ENCODE measurements at places on chromosomes 6 and 20. TPM values are rescaled to one million over a fixed set of nuclear protein-coding genes. Genes with fewer than 3 reads are reported as not detected.
A peak's percentile ranks its signal among the peaks of the same experiment; 100 is the strongest.

GRCh38 chr20:45183084-45183483 is 8.4 kb downstream of the PI3 start:
- H3K27ac ChIP-seq: no peak overlapping the region
- H3K4me3 ChIP-seq: no peak overlapping the region
- H3K27me3 ChIP-seq: no peaks in the 10 kb centered on the region
- no peaks in the 10 kb centered on the region for H3K36me3 ChIP-seq

- DNase-seq: no peak
- no peaks in the 10 kb centered on the region for H3K27me3 ChIP-seq
- peak overlapping the region; percentile 23 for H3K27ac ChIP-seq
Observed at GRCh38 chr20:54126806-54127655, 46.8 kb downstream of the CYP24A1 start.

- peaks cover 55% of the 10 kb centered on the region for H3K4me1 ChIP-seq
- no peaks in the 10 kb centered on the region for H3K36me3 ChIP-seq
- peak overlapping the region; percentile 90 for H3K4me3 ChIP-seq
- peak overlapping the region; percentile 98 for H3K27ac ChIP-seq
Observed at GRCh38 chr6:157020881-157021343, 243.7 kb downstream of the ARID1B start.

DNA sequence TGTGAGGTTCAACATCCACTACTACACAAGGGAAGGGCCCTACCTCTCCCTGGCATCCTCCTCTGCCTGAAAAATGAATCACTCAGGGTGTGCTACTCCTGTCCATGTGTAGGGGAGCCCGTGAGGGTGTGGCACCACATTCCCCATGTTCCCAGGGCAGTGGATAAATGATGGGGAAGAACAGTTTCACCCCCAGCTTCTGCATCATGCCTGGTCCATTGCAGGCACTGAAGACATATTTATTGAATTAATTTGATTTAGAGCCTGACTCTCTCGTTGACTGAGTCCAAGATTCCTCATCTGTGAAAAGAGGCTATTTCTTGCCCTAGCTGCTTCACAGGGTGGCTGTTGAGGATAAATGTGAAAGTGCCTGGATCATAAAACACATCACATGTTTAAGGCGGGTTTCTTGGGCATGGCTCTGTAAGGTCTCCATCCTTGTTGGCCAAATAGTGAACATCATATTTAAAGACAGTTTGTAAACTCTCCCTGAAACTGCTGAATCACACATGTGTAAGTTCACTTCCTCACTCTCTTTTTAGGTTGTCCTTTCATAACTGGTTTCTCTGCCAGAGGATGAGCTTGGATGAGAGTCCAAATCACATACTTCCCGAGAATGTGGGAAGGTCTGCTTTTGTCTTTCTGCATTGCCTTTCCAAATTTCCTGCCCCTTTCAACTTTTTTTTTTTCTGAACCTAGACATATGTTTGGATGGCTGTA is 79.7 kb upstream of the FYN start:
- H3K4me3 ChIP-seq: no peak overlapping the region
- H3K27ac ChIP-seq: no peak overlapping the region
- no peak for DNase-seq
- H3K36me3 ChIP-seq: no peaks in the 10 kb centered on the region
- no peaks in the 10 kb centered on the region for H3K4me1 ChIP-seq
- no peaks in the 10 kb centered on the region for H3K27me3 ChIP-seq

- no peak overlapping the region for H3K4me3 ChIP-seq
- no peak for DNase-seq
- no peaks in the 10 kb centered on the region for H3K36me3 ChIP-seq
- H3K4me1 ChIP-seq: no peaks in the 10 kb centered on the region
- no peaks in the 10 kb centered on the region for H3K27me3 ChIP-seq
Observed at GRCh38 chr6:56984884-56985283, 30.0 kb downstream of the BEND6 start.

- DNase-seq: no peak
- H3K27ac ChIP-seq: no peak overlapping the region
- no peak overlapping the region for H3K4me3 ChIP-seq
- H3K27me3 ChIP-seq: no peaks in the 10 kb centered on the region
- H3K4me1 ChIP-seq: peaks cover 24% of the 10 kb centered on the region
Observed at GRCh38 chr20:10846766-10847165, 173.0 kb upstream of the JAG1 start.

- no peak overlapping the region for H3K27ac ChIP-seq
- no peak for DNase-seq
- H3K4me3 ChIP-seq: no peak overlapping the region
- peaks cover 14% of the 10 kb centered on the region for H3K36me3 ChIP-seq
- no peaks in the 10 kb centered on the region for H3K27me3 ChIP-seq
Observed at GRCh38 chr6:39104528-39104927, 10.5 kb downstream of the SAYSD1 start.

DNA sequence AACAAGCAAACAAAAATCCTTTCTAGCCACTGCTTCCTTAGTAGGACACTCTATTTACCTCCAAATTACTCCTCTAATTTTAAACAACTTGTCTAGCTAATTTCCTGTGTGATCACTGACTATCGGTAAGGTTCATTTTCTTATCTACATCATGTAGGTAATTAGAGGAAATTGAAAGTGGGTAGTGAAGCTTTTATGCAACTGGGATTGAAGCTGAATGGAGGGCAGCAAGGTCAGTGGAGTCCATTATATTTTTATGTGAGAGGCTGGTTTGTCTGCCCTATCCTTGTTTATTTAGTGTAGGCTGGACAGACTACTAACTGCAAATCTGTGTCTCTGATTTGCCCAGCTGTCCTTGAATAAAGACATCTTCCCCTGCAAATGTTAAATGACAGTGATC is 88.5 kb upstream of the SIM1 start:
- DNase-seq: no peak
- no peak overlapping the region for H3K4me3 ChIP-seq
- H3K27ac ChIP-seq: no peak overlapping the region
- no peaks in the 10 kb centered on the region for H3K4me1 ChIP-seq
- H3K27me3 ChIP-seq: no peaks in the 10 kb centered on the region

GRCh38 chr6:132843316-132844035 is 29.1 kb downstream of the RPS12 start:
- no peak for DNase-seq
- H3K36me3 ChIP-seq: no peaks in the 10 kb centered on the region
- H3K4me3 ChIP-seq: no peak overlapping the region
- no peaks in the 10 kb centered on the region for H3K4me1 ChIP-seq
- H3K27me3 ChIP-seq: no peaks in the 10 kb centered on the region

GRCh38 chr20:21575981-21576740 is 62.3 kb upstream of the NKX2-2 start:
- no peaks in the 10 kb centered on the region for H3K27me3 ChIP-seq
- no peak overlapping the region for H3K27ac ChIP-seq
- no peak overlapping the region for H3K4me3 ChIP-seq
- DNase-seq: peak; percentile 29
- no peaks in the 10 kb centered on the region for H3K36me3 ChIP-seq
- H3K4me1 ChIP-seq: no peaks in the 10 kb centered on the region

- H3K27me3 ChIP-seq: no peaks in the 10 kb centered on the region
- H3K36me3 ChIP-seq: no peaks in the 10 kb centered on the region
- H3K4me3 ChIP-seq: no peak overlapping the region
- no peak for DNase-seq
- H3K27ac ChIP-seq: no peak overlapping the region
Observed at GRCh38 chr6:10621213-10621612, 73.2 kb downstream of the C6orf52 start.

DNA sequence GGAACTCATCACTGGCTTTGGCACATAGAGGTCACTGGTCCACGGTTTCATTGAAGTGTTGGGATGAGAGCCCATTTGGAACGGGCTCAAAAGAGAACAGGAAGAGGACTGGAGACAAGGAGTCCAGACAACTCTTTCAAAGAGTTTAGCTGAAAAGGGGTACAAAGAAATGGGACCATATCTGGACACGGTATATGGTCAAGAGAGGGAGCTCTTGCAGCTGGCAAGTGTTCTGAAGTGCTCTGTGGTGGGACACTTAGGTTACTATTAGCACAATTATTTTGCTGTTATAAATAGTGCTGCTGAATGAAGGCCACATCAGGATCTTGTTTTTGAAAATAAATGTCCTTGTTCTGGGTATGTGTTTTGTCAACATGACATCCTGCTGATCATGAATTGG is 4.6 kb downstream of the SGK2 start:
- DNase-seq: no peak
- H3K4me3 ChIP-seq: no peak overlapping the region

DNA sequence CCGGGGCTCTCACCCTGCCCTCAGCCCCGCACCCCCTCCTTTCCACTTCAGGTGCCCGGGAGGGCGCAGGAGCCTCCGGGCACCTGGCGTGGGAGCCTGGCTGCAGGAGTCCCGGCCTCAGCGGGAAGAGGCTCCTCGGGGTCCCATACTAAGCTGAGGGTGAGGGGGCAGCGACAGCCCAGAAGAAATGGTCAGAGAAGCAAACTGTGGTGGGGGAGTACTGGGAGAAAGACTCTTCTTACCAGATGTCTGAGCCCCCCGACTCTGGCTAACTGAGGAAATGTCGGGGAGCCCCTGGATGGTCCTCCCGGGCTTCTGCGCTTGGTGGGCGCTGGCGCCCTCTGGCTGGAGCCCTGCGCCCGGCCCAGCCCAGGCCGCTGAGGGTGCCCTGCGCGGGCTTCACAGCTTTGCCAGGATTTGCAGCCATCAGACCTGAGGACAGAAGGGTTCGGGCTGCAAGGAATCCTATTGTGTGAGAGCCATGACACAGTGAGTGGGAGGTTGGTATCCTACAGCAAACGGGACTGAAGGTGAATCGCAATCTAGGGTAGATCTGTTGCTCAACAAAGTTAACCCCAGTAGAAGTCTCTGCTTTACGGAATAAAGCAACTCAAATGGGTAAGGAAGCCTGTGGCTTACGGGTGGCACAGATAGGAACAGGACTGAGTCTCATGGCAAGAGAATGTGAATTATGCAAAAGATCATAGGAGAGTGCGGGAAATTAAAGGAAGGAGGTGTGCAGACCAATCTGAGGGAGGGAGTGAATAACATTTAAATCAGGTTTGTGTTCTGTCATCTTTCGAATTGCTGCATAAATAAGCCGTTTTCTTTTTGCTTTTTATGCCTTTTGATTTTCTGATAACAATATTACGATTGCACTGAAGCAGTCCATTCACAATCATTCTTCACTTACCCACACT is 639 bp upstream of the RCAN2 start:
- H3K4me3 ChIP-seq: peak overlapping the region; percentile 70
- H3K36me3 ChIP-seq: no peaks in the 10 kb centered on the region
- DNase-seq: no peak
- H3K27ac ChIP-seq: peak overlapping the region; percentile 84

GRCh38 chr6:16596616-16597331 is 164.5 kb downstream of the ATXN1 start:
- no peak overlapping the region for H3K27ac ChIP-seq
- H3K36me3 ChIP-seq: no peaks in the 10 kb centered on the region
- peaks cover 6% of the 10 kb centered on the region for H3K4me1 ChIP-seq
- DNase-seq: no peak
- no peaks in the 10 kb centered on the region for H3K27me3 ChIP-seq

DNA sequence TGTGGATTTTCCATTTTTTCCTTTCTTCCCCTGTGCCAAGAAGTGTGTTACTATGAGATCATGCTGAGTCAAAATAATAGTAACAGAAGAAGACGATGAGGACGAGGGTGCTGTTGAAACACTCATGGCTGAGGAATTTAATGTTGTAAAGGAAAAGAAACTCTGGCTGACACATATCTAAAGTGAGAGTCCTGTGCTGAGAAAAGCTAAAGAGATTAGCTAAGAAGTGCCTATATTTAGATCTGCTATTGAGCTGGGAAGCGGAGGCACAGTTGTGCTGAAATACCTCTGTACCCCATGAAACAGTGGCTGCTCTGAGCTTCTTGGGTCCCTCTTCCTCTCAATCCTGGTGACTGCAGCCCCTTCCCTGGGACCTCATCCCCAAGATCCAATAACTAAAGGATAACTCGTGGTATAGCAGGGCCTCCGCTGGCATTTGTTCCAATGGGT is 1.1 kb upstream of the SYTL3 start:
- no peaks in the 10 kb centered on the region for H3K36me3 ChIP-seq
- peak overlapping the region; percentile 42 for H3K27ac ChIP-seq
- H3K4me1 ChIP-seq: peaks cover 7% of the 10 kb centered on the region
- no peaks in the 10 kb centered on the region for H3K27me3 ChIP-seq

DNA sequence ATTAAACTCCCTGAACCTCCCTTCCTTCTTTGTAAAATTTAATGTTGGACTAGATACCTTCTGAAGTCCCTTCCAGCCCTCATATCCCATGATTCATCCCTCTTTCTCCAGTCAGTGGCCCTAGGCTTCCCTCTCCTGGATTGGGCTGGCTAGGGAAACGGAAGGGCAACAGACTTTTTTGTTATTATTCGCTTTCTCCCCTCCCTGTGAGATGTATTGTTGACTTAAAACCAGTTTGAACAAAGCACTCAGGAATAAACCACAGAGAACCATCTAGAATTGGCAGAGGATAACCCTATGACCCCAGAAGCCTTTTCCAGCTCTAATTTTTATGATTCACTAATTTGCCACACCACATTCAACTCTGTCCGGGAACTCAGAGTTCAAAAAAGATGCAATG is 239.7 kb upstream of the SUPT3H start:
- H3K27me3 ChIP-seq: no peaks in the 10 kb centered on the region
- DNase-seq: no peak
- no peak overlapping the region for H3K27ac ChIP-seq
- H3K36me3 ChIP-seq: no peaks in the 10 kb centered on the region
- no peak overlapping the region for H3K4me3 ChIP-seq
- no peaks in the 10 kb centered on the region for H3K4me1 ChIP-seq

GRCh38 chr20:43903953-43904826 is 10.5 kb upstream of the TOX2 start:
- peaks cover 14% of the 10 kb centered on the region for H3K4me1 ChIP-seq
- H3K27ac ChIP-seq: no peak overlapping the region
- DNase-seq: no peak
- no peaks in the 10 kb centered on the region for H3K36me3 ChIP-seq

DNA sequence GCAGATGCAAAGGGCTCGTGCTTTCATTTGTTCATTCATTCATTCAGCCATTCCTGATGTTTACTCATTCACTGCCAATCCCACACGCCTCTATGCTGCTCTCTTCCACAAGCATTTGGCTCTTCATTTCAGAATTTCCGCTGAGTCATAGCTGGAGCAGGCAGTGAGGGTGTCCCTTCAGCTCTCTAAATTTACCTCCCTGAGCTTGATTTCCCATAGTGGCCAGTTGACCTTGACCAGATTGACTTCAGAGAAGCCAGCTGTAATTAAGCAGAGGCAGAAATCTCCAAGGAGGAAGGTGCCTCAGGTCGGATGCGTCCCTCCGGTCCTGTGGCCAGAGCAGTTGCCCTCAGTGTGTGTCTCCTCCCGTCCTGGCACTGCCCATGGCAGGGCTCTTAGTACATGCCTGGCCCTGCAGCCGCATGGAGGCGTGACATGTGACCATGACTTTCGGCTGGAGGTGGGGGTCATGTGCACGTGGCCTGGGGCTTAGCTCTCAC is 267.2 kb upstream of the ECI2 start:
- no peaks in the 10 kb centered on the region for H3K27me3 ChIP-seq
- DNase-seq: no peak
- peaks cover 22% of the 10 kb centered on the region for H3K4me1 ChIP-seq

TMEM14B gene
- 40.5 TPM for total RNA-seq

ADGRB3 gene
- 2.7 TPM for total RNA-seq

POM121L2 gene
- total RNA-seq: not detected

KLC4 gene
- total RNA-seq: 17.2 TPM

GRM1 gene
- total RNA-seq: not detected

DUSP15 gene
- 2.5 TPM for total RNA-seq

CST4 gene
- total RNA-seq: not detected

GCNT2 gene
- 17.2 TPM for total RNA-seq

GABRR2 gene
- 1.5 TPM for total RNA-seq

SLC44A4 gene
- total RNA-seq: 5.9 TPM

TP53TG5 gene
- total RNA-seq: not detected

FAM162B gene
- 19.6 TPM for total RNA-seq

RIMS4 gene
- total RNA-seq: 6.4 TPM

CNR1 gene
- 6.1 TPM for total RNA-seq

RBBP8NL gene
- 1.7 TPM for total RNA-seq

Data from vagina (tissue), 2 donors.